ENCODE measurements at places on chromosomes 2 and 18. TPM values are rescaled to one million over a fixed set of nuclear protein-coding genes. Genes with fewer than 3 reads are reported as not detected.

DNA sequence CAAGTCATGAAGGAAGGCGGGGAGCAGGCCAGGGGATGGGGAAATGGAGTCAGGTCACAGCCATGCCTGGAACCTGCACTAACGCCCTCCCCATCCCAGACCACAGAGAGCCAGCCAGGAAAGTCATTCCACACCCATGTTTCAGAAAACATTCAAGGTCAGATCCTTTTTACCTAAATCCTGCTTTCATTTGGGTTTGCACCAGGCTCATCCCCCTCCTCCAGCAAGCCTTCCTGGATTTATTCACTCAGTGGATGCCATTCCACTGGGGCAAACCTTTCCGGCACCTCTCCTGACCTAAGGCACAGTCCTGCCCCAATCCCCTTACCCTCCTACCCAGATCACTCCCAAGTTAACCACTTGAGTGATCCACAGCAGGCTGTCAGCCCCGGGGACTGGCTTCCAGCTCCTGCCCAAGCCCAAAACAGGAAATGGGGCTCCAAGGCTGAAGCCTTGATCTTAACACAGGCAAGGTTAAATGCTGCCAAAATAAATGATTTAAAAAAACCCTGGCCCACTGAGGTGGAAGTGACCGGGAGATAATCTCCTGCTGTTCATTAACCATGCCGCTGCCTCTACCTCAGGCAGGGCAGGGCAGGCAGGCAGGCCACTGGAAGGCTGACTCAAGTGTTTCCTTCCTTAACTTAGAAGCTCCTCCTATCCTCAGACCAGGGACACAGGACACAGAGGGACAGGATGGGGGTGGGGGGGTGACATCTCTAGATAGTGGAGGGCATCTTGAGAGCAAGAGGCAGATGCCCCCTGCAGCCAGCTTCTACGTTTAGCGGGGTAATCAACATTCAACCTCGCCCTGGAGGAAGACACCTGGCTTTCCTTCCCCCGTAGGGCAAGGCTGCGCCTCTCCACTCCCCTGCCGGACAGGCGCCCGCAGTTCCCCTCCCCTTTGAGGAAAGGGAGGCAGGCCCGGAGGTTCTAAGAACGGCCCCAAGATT lies 1.4 kb downstream of the RAB11FIP5 start:
- no peak for DNase-seq
- H3K36me3 ChIP-seq = no peaks in the 10 kb centered on the region
- no peak overlapping the region for H3K4me3 ChIP-seq

Gene ACADL
- polyA plus RNA-seq = not detected

Gene SGPP2
- 5.3 TPM for polyA plus RNA-seq

Gene CYP27C1
- not detected for polyA plus RNA-seq

GRCh38 chr2:162074928-162075688 lies 1.1 kb upstream of the DPP4 start:
- no peaks in the 10 kb centered on the region for H3K36me3 ChIP-seq
- no peaks in the 10 kb centered on the region for H3K27me3 ChIP-seq
- no peak overlapping the region for H3K4me3 ChIP-seq
- peaks cover 6% of the 10 kb centered on the region for H3K4me1 ChIP-seq
- no peak for DNase-seq

Gene HOXD11
- polyA plus RNA-seq = not detected

DNA sequence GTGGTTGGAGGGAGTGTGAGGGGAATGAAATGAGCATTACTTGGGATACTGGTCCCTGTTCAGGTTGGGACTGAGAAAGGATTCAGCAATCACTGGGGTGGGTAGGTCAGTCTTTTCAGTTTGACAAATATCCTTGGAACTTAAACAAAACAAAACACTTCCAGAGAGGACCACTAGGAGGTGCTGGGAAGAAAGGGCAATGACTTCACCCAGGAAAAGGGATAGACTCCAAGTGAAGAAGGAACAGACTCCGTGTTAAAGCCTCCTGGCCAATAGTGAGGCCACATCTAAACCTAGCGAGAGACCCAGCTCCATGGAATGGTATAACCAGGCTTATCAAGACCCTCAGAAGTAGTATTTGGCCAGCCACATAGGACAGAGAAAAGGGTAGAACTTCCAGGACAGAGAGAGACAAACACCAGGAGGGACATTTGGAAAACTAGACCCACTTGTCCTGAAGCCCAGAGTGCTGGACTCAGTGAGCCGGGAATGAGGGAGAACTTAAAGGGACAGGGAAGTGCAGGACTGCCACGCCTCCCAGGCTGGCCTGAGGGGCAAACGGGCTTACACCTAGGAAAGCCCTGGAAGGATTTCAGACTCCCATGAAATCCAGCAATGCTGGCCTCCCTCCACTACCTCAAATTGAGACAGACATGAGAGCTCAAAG lies 19.6 kb upstream of the KCNG3 start:
- no peak for DNase-seq
- no peaks in the 10 kb centered on the region for H3K27me3 ChIP-seq
- no peak overlapping the region for H3K27ac ChIP-seq
- H3K36me3 ChIP-seq = no peaks in the 10 kb centered on the region
- no peaks in the 10 kb centered on the region for H3K4me1 ChIP-seq

- no peaks in the 10 kb centered on the region for H3K4me1 ChIP-seq
- H3K27ac ChIP-seq = no peak overlapping the region
- H3K27me3 ChIP-seq = no peaks in the 10 kb centered on the region
- H3K4me3 ChIP-seq = no peak overlapping the region
- DNase-seq = no peak
These were observed 37.0 kb downstream of the TPRKB start for GRCh38 chr2:73700131-73700611.

Gene NCKAP5
- 0.09 TPM for polyA plus RNA-seq

- no peak overlapping the region for H3K27ac ChIP-seq
- H3K27me3 ChIP-seq = no peaks in the 10 kb centered on the region
- no peak for DNase-seq
- H3K36me3 ChIP-seq = peaks cover 2% of the 10 kb centered on the region
- H3K4me1 ChIP-seq = peaks cover 9% of the 10 kb centered on the region
These were observed 78.3 kb downstream of the STPG4 start for GRCh38 chr2:47076586-47077441.

Gene SCYGR4
- not detected for polyA plus RNA-seq

GRCh38 chr18:63702660-63703059 lies at the start of gene SERPINB11:
Gene SERPINB11 (plus strand): TSS chr18:63702960. CDS start chr18:63710194, 7,234 bp downstream.
- no peak for DNase-seq
- no peaks in the 10 kb centered on the region for H3K4me1 ChIP-seq
- H3K27ac ChIP-seq = no peak within 1 kb of the TSS
- H3K4me3 ChIP-seq = no peak within 1 kb of the TSS
- no peaks in the 10 kb centered on the region for H3K36me3 ChIP-seq
- no peaks in the 10 kb centered on the region for H3K27me3 ChIP-seq

Gene AMER3
- polyA plus RNA-seq = not detected

Gene AQP12B
- polyA plus RNA-seq = not detected

Gene LYPD6B
- 5.4 TPM for polyA plus RNA-seq

DNA sequence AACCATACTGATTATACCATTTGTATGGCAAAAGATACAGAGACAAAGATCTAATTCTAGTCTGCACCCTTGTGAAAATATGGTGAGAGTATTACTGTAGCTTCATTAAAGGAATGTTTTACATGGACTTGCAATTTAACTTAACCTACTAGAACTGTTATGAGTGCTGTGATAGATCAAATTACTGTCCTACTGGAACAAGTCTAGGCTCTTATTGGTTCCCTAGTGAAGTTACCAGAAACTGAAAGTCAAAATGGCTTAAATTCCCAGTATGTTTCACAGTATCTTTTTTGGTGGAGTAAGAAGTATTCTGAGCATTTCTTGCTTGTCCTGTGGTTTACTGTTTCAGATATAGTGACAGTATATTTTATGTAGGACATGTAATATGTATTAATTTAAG lies 3.8 kb upstream of the TBR1 start:
- no peak for DNase-seq
- no peak overlapping the region for H3K27ac ChIP-seq
- H3K27me3 ChIP-seq = peaks cover 13% of the 10 kb centered on the region
- no peak overlapping the region for H3K4me3 ChIP-seq
- no peaks in the 10 kb centered on the region for H3K4me1 ChIP-seq

GRCh38 chr2:96174251-96175144 lies 29.3 kb upstream of the DUSP2 start:
- no peaks in the 10 kb centered on the region for H3K36me3 ChIP-seq
- no peaks in the 10 kb centered on the region for H3K27me3 ChIP-seq
- peaks cover 6% of the 10 kb centered on the region for H3K4me1 ChIP-seq
- DNase-seq = no peak
- H3K4me3 ChIP-seq = no peak overlapping the region

GRCh38 chr2:62014102-62014501 lies 108.6 kb downstream of the COMMD1 start:
- H3K36me3 ChIP-seq = no peaks in the 10 kb centered on the region
- H3K27me3 ChIP-seq = no peaks in the 10 kb centered on the region
- peaks cover 8% of the 10 kb centered on the region for H3K4me1 ChIP-seq
- DNase-seq = no peak

- no peaks in the 10 kb centered on the region for H3K36me3 ChIP-seq
- DNase-seq = no peak
These were observed 183.4 kb upstream of the FOSL2 start for GRCh38 chr2:28209261-28209691.

DNA sequence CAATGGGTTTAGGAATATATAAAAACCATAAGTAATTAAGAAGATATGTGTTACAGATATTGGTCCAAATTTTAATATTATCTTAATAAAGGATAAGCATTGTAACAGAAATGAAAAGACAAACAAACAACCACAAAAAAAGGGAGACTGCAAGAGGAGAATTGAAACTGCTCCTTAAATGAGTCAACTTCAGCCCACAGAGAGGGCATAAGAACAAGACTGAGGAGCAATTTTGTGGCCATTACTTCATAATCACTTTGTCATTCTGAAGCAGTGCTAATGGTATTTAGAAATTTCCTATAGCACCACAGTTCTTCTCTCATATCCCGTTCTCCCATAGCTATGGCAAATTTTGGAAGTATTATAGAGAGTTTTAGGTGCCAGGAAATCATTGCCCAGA lies 193.2 kb upstream of the HNMT start:
- no peak overlapping the region for H3K27ac ChIP-seq
- no peaks in the 10 kb centered on the region for H3K4me1 ChIP-seq
- H3K27me3 ChIP-seq = no peaks in the 10 kb centered on the region
- H3K4me3 ChIP-seq = no peak overlapping the region
- no peak for DNase-seq

GRCh38 chr2:85956646-85957039 lies 67.9 kb upstream of the ST3GAL5 start:
- H3K36me3 ChIP-seq = no peaks in the 10 kb centered on the region
- no peaks in the 10 kb centered on the region for H3K4me1 ChIP-seq
- DNase-seq = no peak
- H3K27me3 ChIP-seq = no peaks in the 10 kb centered on the region

GRCh38 chr2:3689998-3690748 lies 13.2 kb upstream of the DCDC2C start:
- no peaks in the 10 kb centered on the region for H3K36me3 ChIP-seq
- no peak overlapping the region for H3K4me3 ChIP-seq
- H3K4me1 ChIP-seq = no peaks in the 10 kb centered on the region
- H3K27me3 ChIP-seq = no peaks in the 10 kb centered on the region

DNA sequence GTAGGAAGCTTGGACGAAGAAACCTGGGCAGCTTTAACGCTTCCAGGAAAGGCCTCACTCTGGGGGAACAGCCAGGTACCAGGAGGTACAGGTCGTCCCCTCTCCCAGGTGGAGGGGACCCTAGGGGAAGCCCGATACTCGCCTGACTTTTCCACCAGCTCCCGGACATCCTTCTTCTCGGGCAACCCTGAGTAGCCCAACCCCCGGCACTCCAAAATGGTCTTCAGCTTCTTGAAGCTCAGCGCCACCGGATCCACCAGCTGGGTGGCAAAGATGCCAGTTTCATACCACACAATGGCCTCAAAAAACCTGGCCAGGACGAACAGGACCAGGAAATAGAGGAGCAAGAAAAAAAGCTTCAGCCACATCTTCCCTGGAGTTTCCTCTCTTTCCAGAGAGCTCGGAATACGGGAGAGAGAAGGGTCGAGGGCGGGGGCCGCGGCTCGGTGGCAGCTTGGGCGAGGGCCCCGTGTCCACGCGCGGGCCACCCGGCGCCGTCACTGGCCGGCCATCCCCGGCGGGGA lies 1.1 kb downstream of the RNF103 start:
- peak overlapping the region; percentile 95 for H3K4me3 ChIP-seq
- H3K27me3 ChIP-seq = no peaks in the 10 kb centered on the region
- H3K27ac ChIP-seq = peak overlapping the region; percentile 90
- DNase-seq = no peak
- peaks cover 3% of the 10 kb centered on the region for H3K4me1 ChIP-seq
- no peaks in the 10 kb centered on the region for H3K36me3 ChIP-seq

Gene TMEM163
- polyA plus RNA-seq = 0.10 TPM

GRCh38 chr2:76307495-76307894 lies 596.8 kb upstream of the GCFC2 start:
- H3K27ac ChIP-seq = no peak overlapping the region
- no peaks in the 10 kb centered on the region for H3K27me3 ChIP-seq
- no peak for DNase-seq
- H3K4me3 ChIP-seq = no peak overlapping the region
- no peaks in the 10 kb centered on the region for H3K4me1 ChIP-seq

Gene KRTCAP3
- 0.60 TPM for polyA plus RNA-seq

DNA sequence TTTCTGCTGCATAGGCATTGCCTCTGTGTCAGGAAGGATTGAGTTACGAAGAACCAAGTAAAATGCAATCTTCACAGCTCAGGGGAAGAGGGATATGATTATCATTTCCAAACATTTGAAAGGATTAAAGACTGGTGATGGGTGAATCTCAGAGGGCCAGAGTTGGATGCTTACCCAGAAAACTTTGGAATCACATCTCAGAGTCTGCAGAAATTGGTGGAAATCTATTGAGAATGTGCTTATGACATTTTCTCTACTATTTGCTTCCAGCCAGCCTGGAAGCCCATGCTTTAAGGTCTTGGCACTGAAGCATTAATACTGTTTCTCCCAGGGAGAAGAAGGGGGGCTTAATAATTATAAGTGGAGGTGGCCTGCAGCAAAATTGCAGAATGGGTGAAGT lies 1301.4 kb upstream of the PIK3C3 start:
- H3K27ac ChIP-seq = no peak overlapping the region
- DNase-seq = no peak
- no peak overlapping the region for H3K4me3 ChIP-seq
- H3K27me3 ChIP-seq = no peaks in the 10 kb centered on the region

DNA sequence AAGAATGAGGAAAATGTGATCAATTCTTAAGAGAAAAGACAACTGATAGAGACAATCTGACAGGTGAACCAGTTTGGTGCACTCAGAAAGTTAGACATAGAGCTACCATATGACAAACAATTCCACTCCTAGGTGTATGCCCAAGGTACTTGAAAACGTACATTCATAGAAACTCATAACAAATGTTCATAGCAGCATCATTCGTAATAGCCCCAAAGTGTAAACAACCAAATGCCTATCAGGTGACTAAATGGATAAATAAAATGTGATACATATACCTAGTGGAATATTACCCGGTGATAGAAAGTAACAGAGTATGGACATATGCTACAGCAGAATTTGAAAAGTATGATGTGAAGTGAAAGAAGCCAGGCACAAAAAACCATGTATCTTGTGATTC lies 149.3 kb upstream of the TRIB2 start:
- no peaks in the 10 kb centered on the region for H3K27me3 ChIP-seq
- no peak overlapping the region for H3K4me3 ChIP-seq
- no peak for DNase-seq
- no peaks in the 10 kb centered on the region for H3K4me1 ChIP-seq
- H3K36me3 ChIP-seq = no peaks in the 10 kb centered on the region
- no peak overlapping the region for H3K27ac ChIP-seq

Gene PLGLB2
- not detected for polyA plus RNA-seq

Measured in GM12878 (cell line).